ENCODE measurements at places on chromosomes 1 and 21.
A peak's percentile ranks its signal among the peaks of the same experiment; 100 is the strongest.

GRCh38 chr1:202129453-202130296 is 7.0 kb downstream of the GPR37L1 start:
- DNase-seq: no peak

DNA sequence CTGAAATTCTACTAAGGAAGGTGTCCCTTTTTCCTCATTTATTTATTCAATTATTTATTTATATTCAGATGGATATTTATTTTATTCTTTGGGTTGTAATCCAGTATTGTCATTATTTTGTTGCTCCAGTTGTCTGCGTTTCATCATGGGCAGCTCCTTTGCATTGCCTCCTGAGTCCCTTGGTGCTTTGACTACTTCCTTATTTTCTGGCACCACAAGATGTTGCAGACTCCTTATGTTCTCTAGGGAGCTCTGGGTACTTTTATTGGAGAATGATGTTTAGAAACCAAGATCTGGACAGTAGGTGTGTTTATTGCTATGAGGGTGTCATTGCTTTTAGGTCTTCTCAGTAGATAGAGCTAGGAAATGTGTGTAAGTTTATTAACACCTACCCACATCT is 59.9 kb upstream of the ERRFI1 start:
- DNase-seq: no peak

GRCh38 chr1:153763365-153764225 is 11.6 kb upstream of the SLC27A3 start:
- no peak for DNase-seq

- no peak for DNase-seq
Measured at GRCh38 chr21:34227386-34227852, 136.4 kb upstream of the KCNE2 start.

DNA sequence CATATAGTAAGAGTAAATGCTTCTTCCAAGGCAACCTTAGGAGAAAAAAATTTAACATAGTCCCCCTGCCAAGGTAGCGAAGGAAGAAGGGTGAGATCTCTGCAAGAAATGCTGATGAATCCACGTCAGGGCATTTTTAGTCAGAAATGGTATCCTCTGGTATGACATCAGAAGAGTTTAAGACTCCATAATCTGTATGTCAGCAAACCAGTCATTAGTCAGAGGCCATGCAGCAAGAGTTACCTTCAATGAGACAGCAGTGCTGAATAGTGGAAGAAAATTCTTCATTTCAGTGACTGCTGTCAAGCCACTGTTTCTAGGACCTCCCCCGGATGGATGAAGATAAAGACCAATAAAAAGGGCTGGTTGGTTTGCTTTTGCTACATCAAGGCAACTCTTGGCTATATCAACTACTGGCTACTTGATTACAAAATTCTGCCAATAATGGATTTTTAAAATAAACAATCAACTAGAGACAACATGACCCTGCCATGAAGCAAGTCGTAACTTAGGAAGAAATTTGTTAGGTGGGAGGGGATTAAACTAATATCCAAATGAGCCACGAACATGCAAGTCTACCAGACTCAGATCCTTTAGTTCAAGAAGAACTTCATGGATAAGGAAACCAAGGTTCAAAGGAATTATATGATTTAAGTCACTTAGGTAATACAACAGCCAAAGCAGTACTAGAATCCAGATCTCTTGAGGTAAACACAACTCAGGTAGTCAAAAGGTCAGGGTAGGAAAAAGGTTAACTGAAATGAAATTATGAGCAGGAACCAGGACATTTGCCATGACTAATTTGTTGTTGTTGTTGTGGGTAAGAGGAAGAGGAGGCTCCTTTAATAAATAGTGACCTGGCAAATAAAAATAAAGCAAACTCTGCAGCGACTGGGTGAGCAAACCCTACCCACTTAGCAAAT is 25.6 kb upstream of the GUCA2A start:
- no peak for DNase-seq

- no peak for DNase-seq
Measured at GRCh38 chr1:92363401-92363800, 64.5 kb downstream of the RPAP2 start.

GRCh38 chr1:28437264-28437923 is 67.9 kb downstream of the PHACTR4 start:
- peak; percentile 18 for DNase-seq

- DNase-seq: no peak
Measured at GRCh38 chr1:217525773-217526490, 105.0 kb downstream of the GPATCH2 start.

Data from uterus (tissue), 4 donors.